ENCODE measurements at places on chromosomes 3 and 15. TPM values are rescaled to one million over a fixed set of nuclear protein-coding genes. Genes with fewer than 3 reads are reported as not detected.

The NOX5 gene
- total RNA-seq = 0.49 TPM

The TF gene
- total RNA-seq = 1.8 TPM

The MUC4 gene
- total RNA-seq = under 0.01 TPM

The SPINK8 gene
- total RNA-seq = not detected

The DLL4 gene
- total RNA-seq = 3.5 TPM

The GALNT15 gene
- 92.0 TPM for total RNA-seq

The LCTL gene
- not detected for total RNA-seq

The ST3GAL6 gene
- 3.9 TPM for total RNA-seq

The ANKUB1 gene
- not detected for total RNA-seq

The ERC2 gene
- total RNA-seq = 5.7 TPM

The ATP10A gene
- total RNA-seq = 1.8 TPM

GRCh38 chr3:64244011-64244942 is 19.0 kb upstream of the PRICKLE2 start:
- no peak for DNase-seq

GRCh38 chr3:124634210-124635168 is 95.8 kb upstream of the UMPS start:
- no peak for DNase-seq

GRCh38 chr3:110479731-110480130 is 591.9 kb upstream of the NECTIN3 start:
- DNase-seq = no peak

GRCh38 chr3:87203809-87204208 is 23.3 kb upstream of the CHMP2B start:
- no peak for DNase-seq

GRCh38 chr15:36844534-36844998 is 255.8 kb downstream of the MEIS2 start:
- peak; percentile 61 for DNase-seq

DNA sequence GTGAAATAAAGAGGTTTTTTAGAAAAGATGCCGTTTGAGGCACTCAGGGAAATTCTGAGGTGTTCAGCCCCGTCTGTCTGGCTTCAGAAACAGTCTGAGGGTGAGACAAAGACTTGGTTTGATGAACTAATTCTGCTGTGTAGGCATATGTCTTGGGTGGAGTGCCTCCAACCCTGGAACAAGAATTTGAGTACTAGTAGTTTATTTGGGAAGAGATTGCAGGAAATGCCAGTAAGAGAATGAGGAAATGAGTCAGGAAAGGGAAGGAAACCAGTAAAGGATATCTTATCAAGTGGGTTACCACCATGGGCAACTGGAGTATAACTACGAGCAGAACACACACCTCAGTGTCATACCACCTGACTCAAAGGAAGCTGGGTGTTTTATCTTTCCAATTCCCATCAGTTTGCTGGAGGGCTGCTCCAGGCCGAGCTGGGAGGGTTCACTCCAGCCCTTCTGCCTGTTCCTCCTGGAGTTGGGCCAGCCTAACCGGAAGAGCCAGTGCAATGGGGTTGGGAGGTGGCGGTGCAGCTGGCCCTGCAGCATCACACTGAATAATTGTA is 75.3 kb downstream of the TGFBR2 start:
- peak; percentile 82 for DNase-seq

DNA sequence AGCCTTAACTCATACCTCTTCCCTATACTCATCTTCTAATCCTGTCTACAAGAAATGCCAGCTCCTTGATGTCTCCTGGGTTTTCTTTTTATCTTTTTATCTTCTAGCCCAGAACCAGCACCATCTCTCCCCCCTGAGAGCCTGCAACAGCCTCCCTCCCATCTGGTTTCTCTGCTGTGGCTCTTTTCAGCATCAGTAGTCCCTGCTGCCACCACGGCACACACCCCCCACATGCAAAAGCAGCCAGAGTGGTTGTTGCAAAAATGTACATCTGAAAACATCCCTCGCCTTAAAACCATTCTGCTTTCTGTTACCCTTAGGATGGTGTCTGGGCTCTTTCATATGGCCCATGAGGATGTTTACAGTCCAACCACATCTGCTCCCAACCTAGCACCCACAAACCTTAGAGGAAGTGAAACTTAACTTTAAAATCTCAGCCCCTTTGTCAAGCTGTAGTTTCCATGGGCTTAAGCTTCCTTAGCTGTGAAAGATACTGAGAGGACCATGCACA is 775 bp downstream of the TTC21A start:
- no peak for DNase-seq

GRCh38 chr3:52231502-52232278 is 6.2 kb upstream of the TLR9 start:
- DNase-seq = no peak
